Mammary microvascular endothelial cell (primary cell): ENCODE measurements at places on chromosomes 16 and 17. TPM values are rescaled to one million over a fixed set of nuclear protein-coding genes. Genes with fewer than 3 reads are reported as not detected.

C17orf113 gene
- 0.07 and 0.20 TPM in 2 replicates for total RNA-seq

CASKIN2 gene
- total RNA-seq = 24.2 and 32.8 TPM in 2 replicates

CES3 gene
- total RNA-seq = not detected in 2 replicates

ZPBP2 gene
- not detected in 2 replicates for total RNA-seq

PIRT gene
- total RNA-seq = not detected in 2 replicates

FOXC2 gene
- total RNA-seq = 3.1 and 4.8 TPM in 2 replicates

CCT6B gene
- 0.84 TPM in 1 of 2 replicates, not detected in the other for total RNA-seq

SLC16A3 gene
- 154 and 189 TPM in 2 replicates for total RNA-seq

ERN2 gene
- not detected in 2 replicates for total RNA-seq

TMIGD1 gene
- not detected in 2 replicates for total RNA-seq

SNTB2 gene
- total RNA-seq = 32.6 and 75.7 TPM in 2 replicates

CCDC92B gene
- 0.05 TPM in 1 of 2 replicates, not detected in the other for total RNA-seq

KRTAP4-5 gene
- total RNA-seq = not detected in 2 replicates

GP1BA gene
- total RNA-seq = 0.05 TPM in 1 of 2 replicates, not detected in the other

ZP2 gene
- total RNA-seq = not detected in 2 replicates

KRT14 gene
- not detected in 2 replicates for total RNA-seq

C17orf50 gene
- total RNA-seq = not detected in 2 replicates

NPTX1 gene
- 0.15 and 0.33 TPM in 2 replicates for total RNA-seq
